T-helper 17 cell (primary cell): ENCODE measurements at places on chromosomes 11 and 22. TPM values are rescaled to one million over a fixed set of nuclear protein-coding genes. Genes with fewer than 3 reads are reported as not detected.

The PKDREJ gene
- total RNA-seq, result not detected

The MS4A6E gene
- not detected for total RNA-seq

The GRK3 gene
- 6.9 TPM for total RNA-seq

The UPK3A gene
- total RNA-seq, result not detected

The LDLRAD3 gene
- total RNA-seq, result 1.4 TPM

The ZNF143 gene
- 35.5 TPM for total RNA-seq

The HBG1 gene
- not detected for total RNA-seq

The C11orf97 gene
- not detected for total RNA-seq

The OR8D1 gene
- not detected for total RNA-seq

DNA sequence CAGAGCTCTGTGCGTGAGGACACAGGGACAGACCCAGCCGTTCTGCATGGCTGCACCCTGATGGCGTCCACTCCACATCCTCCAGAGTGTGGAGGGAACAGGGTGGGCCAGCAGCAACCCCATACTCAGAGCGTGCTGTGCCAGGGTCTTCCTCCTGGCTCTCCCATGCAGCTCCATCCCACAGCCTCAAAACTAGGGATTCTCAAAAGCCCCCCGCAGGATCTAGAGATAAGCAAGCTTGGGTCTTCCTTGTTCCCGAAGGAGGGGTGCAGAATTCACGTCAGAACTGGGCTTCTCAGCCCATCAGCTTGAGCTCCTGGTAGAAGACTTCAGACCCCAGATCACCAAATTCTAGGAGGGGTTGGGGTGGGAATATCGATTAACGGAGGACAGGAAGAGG lies 858.8 kb downstream of the TBC1D22A start:
- no peak for DNase-seq

DNA sequence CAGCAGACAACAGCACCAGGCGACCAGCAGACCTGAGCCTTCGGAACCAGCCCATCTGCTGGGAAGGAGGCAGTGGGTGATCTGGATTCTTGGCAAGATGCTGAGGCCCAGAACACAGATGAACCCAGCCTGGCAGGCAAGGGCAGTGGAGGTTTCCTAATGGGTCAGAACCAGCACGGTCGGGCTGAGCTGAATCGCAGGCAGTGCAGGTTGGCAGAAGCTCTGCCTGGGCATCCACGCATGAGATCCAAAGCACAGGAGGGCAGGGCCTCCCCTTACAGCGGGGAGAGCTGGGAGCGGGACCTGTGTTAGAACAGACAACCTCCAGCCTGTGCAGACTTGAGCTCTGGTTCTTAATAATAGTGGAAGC lies 47.5 kb downstream of the DSCAML1 start:
- DNase-seq, result no peak

DNA sequence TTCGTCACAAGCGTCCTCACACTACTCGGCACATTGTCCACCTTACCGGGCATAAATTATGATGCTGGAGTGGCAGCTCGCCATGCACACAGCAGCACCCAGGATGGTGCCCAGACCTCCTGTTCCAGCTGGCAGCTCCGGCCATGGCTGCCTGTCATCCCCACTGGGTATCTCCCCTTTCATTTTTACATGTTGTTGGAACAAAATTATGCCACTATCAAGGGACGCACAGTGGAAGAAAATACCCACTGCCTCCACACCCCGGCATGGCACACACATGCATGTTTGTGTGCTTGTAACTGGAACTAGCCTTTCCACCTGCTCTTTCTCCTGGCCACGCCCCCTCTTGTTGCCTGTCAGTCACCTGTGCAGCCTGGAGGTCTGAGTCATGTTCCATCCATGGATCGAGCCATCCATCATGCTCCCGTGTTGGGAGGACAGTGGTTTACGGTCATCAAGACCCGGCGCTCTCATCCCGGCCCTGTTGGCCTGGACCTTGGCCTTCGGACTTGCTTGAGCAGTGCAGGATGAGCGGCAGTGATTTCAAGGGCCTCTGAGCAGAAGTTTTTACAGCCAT lies 1069.6 kb downstream of the BRD1 start:
- DNase-seq, result no peak

DNA sequence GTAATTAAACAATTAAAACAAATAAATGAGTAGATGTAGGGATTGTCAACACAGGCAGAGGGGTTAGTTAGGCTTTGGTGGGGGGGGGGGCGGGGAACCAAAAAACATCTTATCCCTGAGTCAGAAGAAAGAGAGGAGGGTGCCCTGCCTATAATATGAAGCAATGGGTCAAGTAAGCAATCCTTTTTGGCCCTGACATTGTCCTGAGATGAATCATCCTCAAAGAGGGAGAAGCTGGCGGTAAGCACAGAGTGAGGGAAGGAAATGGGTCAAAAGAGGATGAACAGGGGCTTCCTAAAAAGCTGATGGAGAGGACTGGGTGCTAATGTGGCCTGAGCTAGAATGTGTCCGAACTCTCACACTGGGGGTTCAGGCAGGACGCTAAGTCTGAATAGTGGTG lies 4.7 kb downstream of the OLFML1 start:
- no peak for DNase-seq

- no peak for DNase-seq
Observed at GRCh38 chr22:45235101-45235777, 5.5 kb downstream of the KIAA0930 start.

DNA sequence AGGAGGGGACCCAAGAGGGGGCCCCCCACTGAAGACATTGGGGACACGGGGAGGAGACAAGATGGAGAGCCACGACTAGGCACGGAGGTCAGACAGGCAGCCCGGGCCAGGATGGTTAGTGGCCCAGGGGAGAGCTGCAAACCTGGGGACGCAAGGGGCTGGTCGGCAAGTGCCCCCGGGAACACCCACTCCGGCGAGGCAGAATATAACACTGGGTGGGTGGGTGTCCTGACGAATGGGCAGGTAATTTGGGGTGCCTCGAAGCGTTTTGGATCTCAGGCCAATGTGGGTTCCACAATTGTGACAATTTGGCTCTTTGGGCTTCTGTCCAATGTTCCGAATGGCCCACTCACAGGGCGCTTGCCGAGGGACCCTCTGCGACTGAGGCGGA lies 9.9 kb downstream of the IGF2 start:
- DNase-seq, result no peak

GRCh38 chr11:120141768-120142423 lies 4.0 kb upstream of the TRIM29 start:
- DNase-seq, result no peak

- DNase-seq, result no peak
Observed at GRCh38 chr11:125192183-125192582, 27.6 kb downstream of the PKNOX2 start.

DNA sequence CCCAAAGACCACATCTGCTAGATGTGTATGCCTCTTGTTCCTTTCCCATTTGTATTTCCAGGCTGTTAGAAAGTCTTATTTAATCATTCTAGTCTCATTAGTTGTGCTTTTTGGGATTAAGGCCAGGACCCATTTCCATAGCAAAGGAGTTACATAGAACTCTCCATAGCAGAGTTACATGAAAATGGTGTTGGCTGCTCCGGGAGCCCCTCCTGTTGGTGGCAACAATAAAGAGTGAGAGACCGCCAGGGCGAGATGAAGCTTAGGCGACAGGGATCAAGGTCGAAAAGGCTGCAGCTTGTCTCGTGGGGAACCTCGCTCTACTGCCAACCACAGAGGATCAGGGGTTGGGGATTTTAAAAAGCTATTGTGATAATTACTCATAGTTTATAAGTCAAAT lies 58.3 kb downstream of the GRIK4 start:
- DNase-seq, result no peak

- DNase-seq, result no peak
Observed at GRCh38 chr11:746289-747157, 741 bp upstream of the TALDO1 start.

DNA sequence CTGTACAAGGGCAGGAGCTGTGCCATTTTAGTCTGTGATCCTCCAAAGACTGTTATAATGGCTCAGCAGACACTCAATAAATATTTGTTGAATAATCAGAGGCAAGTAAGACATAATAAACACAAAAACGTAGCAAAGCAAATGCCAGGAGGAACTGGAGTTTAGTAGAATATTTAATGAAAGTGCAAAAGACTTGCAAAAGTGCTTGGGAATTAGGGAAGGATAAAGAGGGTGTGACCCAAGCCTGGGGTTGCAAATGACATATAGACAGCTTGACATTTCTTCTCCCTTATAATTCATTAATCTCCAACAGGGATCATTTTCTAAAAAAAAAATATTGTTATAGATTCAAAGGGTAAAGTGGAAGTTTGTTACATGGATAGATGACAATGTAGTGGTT lies 212.7 kb upstream of the PGR start:
- DNase-seq, result no peak

- DNase-seq, result no peak
Observed at GRCh38 chr11:62205441-62205840, 3.0 kb upstream of the SCGB2A1 start.

GRCh38 chr22:48279461-48279756 lies 1517.0 kb downstream of the TBC1D22A start:
- DNase-seq, result no peak

DNA sequence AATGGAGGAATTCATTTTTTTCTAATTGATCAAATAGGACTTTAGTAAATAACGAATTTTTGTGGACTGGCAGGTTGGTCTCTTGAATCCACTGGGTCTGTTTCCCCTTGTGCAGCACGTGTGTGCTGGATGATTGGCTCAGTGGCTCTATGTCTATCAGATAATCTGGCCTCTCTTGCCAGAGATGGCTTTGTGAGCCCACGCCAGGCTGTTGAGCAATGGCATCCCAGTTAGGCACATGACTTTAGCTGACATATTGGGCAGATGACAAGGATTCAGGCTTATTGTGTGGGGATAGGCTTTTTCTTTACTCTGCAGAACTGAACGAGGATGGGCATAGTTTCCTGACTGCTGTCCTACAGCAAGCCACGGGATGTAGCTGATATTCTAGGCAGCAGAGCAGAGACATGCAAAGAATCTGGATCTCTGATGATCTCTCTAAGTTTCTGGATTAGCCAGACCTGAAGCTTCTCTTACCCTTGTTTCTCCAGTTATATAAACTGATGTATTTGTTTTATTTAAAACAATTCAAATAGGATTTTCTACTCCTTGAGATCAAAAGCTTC lies 144.9 kb downstream of the ARHGAP42 start:
- DNase-seq, result no peak

DNA sequence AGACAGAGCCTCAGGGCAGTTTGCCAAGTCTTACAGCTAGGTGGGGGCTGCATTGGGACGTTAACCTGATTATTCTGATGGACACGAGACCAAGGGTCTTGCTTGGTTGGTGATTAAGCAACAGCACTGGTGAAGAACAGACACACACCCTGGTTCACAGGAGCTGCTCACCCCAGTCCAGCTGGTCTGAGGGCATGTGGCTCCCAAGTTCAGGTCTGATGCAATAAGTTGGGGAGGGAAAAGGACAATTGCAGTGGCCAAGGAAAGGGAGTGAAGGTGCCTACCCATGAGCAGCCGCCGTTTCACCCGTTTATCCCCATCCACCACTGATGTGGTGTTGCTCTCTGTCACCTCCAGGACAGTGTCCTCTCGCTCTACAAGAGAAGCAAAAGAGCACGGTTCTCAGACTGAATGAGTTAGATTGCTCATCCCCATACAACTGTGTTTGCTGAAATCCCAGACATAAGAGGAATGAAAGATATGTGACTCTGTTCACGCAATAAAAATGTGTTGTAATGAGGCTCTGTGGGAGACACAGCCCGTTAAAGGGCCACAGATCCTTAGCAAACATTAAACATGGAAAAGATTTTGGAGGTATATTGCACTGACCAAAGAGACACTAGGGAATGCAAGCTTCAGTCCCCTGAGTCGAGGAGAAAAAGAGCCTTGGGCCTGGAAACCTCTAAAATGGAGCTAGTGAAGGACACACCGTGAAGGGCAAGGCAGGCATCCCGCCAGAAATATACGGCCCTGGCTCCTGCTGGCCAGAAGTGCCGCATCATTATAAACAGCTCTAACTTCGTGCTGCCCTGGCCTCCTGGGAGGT lies 25.6 kb downstream of the SCUBE2 start:
- no peak for DNase-seq

DNA sequence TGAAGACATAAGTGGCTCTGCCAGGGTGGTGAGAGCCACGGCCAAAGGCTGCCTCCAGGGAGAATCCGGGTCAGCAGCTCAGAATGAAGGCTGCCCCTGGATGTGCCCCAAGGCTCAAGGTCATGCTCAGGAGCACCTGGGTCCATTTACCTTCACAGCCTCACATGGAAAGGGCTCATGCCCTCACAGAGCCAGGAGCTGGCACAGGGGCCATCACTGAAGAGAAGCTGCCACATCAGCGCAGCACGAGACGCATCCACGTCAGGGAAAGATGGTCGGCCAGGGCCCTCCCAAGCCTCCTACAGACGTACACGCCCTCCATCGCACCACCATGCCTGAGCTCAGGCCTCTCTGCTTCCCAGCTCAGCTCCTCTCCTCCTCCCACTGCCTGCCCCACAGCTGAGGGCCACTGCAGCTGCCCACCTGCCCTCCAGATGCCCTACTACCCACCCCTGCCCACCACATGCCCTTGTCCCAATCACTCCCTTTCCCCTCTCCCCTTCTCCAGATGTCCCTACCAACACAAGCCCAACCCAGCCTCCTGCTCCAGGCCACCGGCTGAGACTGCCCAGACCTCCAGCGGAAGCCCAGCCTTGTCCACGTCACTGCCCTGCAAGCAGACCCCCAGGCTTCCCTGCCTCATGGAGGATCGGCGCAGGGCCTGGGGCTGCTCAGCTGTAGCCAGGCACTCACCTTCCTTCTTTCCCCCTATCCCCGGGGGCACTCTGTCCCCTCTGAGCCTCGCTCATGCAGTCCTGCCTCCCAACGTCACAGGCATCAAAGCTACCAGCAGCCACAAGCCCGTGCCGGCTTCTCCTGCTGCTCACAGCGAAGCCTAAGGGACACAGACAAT lies 144.1 kb downstream of the SHANK2 start:
- no peak for DNase-seq

- DNase-seq, result peak; percentile 78
Observed at GRCh38 chr11:117985953-117986887, at the start of gene IL10RA. TSS of gene IL10RA (plus strand) at chr11:117986394. CDS start at chr11:117986468, 74 bp downstream.

DNA sequence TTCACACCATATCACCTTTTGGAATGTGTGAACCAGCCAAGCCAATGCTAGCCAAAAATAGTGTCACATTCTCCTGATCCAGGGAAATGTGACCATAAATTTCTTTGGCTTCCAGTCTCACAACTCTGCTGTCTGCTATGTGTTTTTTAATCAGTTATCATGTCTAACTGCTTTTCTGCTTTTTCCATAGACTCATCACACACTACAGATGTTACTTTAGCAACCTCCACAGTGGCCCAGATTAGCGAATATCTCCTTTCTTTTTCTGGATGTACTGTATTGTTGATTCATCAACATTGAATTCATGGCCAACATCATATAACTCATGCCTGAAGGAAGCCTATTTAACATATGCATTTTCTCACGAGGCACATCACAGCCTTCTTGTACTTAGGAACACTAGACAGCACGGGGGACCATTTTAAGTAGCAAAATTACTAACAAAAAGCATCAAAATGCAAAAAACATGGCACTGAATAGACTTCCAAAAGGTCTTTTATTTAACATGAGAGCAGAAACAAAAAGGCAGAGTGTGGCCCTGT lies 73.1 kb upstream of the POU2AF2 start:
- no peak for DNase-seq

GRCh38 chr11:18452927-18453326 lies 2.7 kb upstream of the LDHAL6A start:
- DNase-seq, result no peak

GRCh38 chr11:13831696-13832095 lies 130.8 kb upstream of the SPON1 start:
- DNase-seq, result no peak

- no peak for DNase-seq
Observed at GRCh38 chr11:62457478-62457877, 38.6 kb downstream of the SCGB1A1 start.

GRCh38 chr11:14908214-14908880 lies 16.3 kb upstream of the CYP2R1 start:
- DNase-seq, result no peak

GRCh38 chr22:50700387-50701075 lies 27.9 kb downstream of the SHANK3 start:
- DNase-seq, result no peak
